ENCODE measurements at places on chromosomes 11 and 22.

GRCh38 chr11:128662960-128663359 lies 30.9 kb upstream of the FLI1 start:
- no peak for DNase-seq

DNA sequence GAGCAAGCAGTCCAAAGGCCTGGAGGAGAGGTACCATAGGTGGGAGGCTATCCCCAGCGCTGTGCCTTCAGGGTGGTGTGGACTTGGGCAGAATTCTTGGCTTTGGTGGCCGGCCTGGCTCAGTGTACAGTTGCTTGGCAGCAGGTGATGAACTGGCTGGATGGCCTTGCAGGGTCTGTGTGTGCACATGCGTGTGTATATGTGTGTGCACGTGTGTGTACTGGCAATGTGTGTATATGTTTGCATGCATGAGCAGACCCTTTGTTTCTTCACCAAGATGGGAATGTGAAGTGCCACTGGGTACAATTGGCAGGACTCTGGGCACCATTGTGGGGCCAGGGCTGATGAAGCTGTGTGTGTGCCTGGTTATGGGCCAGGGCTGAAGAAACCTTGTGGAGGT lies 53.0 kb downstream of the CEP164 start:
- no peak for DNase-seq

GRCh38 chr11:70305501-70305900 lies 35.0 kb downstream of the PPFIA1 start:
- no peak for DNase-seq

- DNase-seq = no peak
Observed at GRCh38 chr11:93166862-93167261, 30.9 kb downstream of the SLC36A4 start.

DNA sequence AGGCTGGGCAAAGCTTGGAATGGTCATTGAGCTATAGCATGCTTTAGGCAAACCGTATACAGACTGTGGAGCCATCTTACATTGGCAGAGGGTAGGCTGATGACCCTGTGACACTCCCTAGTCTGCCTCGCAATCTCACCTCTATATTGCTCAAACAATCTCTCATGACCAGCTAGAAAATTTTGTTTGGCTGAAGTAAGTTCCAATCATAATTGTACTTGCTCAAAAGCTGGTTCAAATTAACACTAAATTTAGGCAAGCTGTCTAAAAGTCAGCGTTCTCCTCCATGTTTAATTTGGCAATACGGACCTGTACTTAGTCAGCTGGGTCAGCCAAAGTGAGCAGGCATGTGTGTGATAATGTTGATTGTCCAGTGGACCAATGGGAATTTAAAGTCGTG lies 133.0 kb downstream of the SWAP70 start:
- peak; percentile 31 for DNase-seq

DNA sequence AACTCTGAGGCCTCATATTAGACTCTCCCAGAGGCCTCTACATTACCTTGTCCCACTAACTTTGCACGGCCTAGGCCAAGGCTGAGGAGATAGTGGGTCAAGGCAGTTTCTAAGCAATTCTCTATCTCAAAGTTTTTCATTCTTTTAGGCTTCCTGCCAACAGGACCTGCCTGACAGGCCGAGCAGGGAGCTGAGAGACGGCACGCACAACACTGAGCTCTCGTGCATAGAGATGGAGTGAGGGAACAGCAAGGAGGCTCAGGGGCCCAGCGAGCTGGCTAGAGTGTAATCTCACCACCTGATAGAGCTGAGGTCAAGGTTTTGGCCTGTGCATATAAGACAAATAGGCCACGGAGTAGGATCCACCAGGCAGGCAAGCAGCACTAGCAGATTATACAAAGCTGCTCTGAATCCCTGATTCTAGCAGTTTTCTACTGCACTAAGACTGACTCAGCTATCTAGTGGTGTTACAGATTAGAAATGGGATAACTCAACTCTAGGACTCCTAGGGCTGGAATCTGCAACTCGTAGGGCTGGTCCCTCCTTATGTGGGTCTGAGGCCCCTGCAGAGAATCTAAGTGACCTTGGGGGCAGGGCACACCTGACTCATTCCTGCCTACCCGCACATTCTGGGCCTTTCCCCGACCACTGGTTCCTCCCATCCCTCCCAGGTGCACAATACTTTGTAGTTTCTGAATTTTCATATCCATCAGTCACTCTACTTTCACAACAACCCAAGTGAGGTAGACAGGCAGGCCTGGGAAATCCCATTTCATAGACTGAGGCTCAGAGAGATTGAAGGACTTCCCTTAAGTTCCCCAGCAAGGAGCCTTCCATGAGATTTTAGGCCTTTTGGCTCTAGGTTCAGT lies 1.7 kb downstream of the CYB5R2 start:
- DNase-seq = no peak

DNA sequence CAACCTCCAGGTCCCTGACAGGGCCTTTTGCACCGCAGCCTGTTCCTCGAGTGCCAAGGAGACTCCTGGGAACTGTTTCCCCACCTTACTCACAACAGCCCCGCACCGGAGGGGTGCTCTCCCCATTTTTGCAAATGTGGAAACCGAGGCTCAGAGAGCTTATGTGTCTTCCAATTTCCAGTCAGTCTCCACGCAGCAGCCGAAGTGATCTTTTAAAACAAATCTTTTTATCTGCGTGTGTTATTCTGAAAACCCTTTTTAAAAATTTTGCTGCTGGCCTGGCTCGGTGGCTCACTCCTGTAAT lies 409 bp upstream of the TMEM134 start:
- DNase-seq = no peak

DNA sequence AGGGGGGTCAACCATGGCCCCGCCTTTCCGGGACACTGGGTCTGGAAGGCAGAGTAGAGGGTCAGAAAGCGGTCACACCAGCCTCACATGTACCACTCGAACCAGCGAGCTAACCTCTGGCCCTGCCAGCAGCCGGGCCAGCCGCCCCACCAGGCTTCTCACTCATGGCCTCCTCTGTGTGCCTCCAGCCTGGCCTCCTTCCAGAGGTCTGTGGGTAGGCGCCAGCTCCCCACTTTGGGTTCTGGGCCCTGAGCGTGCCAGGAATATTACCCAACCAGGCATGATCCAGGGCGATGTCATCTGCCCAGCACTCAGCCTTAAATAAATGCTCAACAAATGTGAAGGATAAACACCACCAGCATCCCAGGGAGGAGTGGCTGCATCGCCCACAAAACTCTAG lies 5.8 kb downstream of the SCUBE1 start:
- no peak for DNase-seq

- no peak for DNase-seq
Observed at GRCh38 chr22:29194184-29194583, 11.5 kb upstream of the EMID1 start.

DNA sequence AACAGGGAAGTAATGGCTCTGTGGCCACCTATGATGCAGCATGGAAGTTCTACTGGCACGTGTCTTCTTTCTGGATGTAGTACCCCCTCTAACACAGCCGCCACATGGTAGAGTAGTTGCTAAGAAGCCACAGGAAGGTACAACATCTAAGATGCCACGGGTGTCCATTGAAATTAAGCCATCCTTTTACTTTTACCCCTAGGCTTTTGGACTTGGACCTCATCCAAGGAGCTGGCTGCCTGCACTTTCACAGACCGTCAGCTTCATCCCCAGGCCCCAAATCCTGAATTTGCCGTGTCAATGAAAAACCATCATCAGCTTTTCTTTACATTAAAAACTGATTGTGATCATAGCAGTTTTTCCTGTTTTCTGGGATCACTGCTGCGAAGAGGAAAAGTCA lies 102.4 kb downstream of the RPL27A start:
- DNase-seq = no peak

DNA sequence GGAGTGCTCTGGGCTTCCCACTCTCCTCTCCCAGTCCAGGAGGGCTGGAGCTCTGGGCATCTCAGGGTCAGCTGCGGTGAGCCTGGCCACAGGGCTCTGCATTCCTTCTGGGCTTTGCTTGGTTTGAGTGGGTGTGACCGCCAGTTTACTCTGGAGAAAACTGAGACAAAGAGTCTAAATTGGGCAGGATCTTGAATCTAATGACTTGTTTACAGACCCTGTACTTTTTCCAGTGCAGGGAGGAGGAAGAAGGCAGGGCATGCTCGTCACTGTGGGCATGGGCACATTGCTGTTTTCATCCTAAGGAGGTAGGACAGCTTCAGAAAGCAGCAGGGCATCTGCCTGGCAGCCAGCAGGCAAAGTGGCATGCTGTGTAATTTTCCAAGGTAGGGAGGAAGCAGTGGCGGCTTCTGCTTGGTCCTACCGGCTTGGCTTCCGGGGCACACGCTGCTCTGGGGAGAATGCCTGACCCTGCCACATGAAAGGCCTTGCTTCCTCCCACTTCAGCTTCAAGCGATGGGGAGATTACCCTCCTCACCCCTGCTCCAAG lies 22.9 kb downstream of the FLI1 start:
- DNase-seq = no peak

- DNase-seq = no peak
Observed at GRCh38 chr11:82959987-82960778, 58.6 kb downstream of the DDIAS start.

DNA sequence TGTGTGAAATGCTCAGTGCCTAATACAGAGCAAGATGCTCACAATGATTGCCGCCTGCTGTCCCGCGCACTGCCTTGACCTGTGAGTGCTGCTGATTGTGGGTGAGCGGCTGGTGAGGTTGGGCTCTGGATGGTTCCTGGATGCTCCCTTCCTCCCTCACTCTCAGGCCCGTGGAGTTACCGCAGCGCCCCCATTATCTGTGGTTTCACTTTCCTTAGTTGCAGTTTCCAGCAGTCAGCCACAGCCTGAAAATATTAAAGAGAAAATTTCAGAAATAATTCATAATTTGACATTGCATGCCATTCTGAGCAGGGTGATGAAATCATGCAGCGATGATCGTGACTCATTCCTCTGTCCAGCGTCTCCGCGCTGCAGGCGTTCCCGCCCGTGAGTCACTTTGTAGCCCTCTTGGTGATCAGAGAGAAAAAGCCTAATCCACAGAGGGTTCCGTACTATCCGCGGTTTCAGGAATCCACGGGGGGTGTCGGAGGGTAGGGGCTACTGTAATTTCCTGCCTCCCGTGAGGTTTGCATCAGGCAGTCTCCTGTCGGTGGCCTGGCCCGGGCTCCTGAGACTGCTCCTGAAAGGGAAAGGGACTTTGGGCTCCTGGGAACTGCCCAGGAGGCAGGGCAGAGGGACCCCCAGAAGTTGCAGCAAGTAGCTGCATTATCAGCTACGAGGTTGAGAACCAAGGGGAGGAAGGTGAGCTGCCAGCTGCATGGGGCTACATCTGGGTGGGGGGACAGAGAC lies 10.6 kb downstream of the RPL3 start:
- DNase-seq = peak; percentile 99

GRCh38 chr11:115525531-115526006 lies 21.4 kb upstream of the CADM1 start:
- no peak for DNase-seq

DNA sequence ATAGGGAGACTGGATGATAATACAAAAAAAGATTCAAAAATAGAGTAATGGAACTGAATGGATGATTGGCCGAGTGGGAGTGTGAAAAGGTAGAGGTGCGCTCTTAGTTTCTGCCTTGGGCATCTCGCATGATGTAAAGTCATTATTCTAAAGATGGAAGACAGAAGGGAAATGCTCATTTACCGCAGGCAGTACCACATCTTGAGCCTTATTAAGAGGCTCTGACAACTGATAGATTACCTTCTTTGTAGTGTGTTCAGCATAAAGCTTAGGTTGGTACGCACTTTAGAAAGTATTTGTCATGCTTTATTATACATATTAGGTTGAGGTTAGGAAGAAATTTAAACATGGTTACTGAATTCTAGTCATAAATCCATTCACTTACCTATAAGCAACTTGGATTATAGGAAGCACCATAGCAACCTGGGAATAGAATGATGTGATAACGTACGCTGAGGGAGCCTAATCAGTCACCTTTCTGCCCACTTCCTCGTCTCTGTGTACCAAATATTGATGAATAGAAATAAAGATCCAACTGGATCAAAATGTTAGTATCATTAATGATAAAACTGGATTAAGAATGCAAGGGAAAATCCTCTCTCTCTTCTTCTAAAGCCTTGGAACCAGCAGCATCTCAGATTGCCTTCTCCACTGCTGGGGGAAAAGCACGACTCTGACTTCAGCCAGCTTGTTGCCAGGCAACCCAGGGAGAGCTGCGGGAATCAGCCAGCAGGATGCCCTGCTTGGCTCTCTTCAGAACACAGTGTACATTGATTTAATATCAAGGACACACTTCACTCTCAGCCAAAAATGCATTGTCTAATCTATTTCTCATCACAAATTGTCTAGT lies 29.0 kb upstream of the VWA5A start:
- DNase-seq = peak; percentile 19

DNA sequence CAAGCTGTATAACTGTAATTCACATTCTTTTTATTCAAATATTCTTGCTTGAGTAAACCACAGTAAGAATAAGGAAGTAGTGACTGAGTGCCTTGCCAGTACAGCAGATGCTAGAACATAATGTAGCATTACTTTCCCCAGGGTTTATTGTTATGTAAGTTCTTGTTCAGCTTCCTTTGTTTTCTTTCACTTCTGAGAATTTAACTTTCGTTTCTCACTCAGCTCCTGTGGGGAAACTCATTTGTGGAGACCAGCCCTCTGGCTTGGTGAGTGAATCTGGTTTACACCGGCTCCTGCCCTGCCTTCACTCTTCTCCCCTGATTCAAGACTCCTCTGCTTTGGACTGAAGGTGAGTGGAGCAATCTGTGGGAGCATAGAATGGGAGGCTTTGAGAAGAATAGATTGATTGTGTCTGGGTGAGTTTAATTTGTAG lies at the start of gene TRIM22:
TSS of gene TRIM22 (plus strand) at position 240 of the 433 bp plus-strand sequence. CDS start 6,443 bp downstream, outside the sequence.
- DNase-seq = peak; percentile 74

DNA sequence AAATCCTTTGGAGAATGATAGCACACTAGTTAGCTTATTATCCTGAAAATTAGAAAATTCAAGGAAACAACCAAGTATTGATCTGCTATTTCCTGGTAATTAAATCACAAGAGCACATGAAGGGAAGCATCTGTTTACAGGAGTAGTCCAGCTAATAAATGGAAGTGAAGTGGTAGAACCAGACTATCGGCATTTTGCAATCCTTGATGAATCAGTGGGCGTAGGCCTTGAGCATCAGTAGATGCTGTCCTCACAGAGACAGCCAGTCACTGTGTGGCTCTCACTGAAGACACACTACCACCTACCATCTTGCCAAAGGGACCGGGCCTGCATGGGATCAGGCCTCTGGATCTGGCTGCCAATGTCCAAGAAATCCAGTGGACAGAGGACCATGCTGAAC lies 69.8 kb downstream of the FBLN1 start:
- no peak for DNase-seq

- DNase-seq = no peak
Observed at GRCh38 chr22:23639661-23640060, 7.5 kb upstream of the DRICH1 start.

Measured in fibroblast of upper back skin (primary cell).